ENCODE measurements at places on chromosomes 16 and 17. TPM values are rescaled to one million over a fixed set of nuclear protein-coding genes. Genes with fewer than 3 reads are reported as not detected.

GRCh38 chr17:29090750-29091605 is 48.0 kb downstream of the PIPOX start:
- no peak for DNase-seq

GRCh38 chr17:75667825-75668224 is 687 bp downstream of the SAP30BP start:
- no peak for DNase-seq

- DNase-seq: no peak
Measured at GRCh38 chr16:58409316-58409973, 17.2 kb downstream of the GINS3 start.

- DNase-seq: no peak
Measured at GRCh38 chr16:47732523-47733111, 271.5 kb downstream of the PHKB start.

The HCRT gene
- not detected for total RNA-seq

DNA sequence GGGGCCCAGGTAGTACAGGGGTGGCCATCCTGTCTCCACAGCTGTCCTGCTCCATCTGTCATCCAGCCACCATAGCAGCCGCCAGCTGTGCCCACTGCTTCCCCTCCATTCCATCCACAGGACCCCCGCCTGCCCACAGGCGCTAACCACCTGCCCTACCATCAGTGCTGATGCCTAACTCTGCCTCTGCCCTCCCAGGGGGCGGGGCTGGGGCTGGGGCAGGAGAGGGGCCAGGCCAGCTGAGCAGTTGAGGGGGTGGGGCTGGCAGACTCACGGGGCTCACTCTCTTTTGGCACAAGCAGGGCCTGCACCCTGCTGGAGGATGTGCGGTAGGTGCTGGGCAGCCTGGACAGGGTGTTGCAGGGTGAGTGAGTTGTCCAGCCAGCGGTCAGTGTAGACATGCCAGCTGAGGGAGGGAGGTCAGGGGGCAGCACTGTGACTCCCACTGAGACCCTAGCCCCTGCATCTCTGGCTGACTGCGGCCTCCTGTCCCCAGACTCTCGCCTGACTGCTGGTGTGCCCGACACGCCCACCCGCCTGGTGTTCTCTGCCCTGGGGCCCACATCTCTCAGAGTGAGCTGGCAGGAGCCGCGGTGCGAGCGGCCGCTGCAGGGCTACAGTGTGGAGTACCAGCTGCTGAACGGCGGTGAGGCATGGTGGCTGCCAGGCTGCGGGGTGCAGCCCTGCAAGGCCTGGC is 9.6 kb downstream of the GALK1 start:
- no peak for DNase-seq

- DNase-seq: no peak
Measured at GRCh38 chr17:15287538-15288267, 22.6 kb upstream of the PMP22 start.

The PRSS33 gene
- not detected for total RNA-seq

DNA sequence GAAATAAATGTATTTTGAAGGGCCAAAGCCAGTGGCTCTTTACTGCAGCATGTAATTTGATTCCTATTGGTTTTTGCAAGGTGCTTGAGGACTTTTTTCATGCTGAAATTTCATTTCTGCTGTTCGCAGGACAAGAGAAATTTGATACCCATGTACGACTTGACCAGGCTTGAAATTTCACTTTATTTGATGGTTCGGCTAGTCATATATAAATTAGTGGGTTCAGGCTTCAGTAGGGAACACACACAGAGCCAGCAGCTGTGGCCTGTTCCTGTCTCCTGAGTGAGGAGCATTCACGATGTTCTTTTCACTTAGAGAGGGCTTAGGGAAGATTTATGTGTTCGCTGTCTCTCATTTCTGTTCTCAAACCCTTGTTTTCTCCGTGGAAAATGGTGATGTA is 258.4 kb upstream of the CACNG5 start:
- DNase-seq: no peak

The IRX5 gene
- not detected for total RNA-seq

DNA sequence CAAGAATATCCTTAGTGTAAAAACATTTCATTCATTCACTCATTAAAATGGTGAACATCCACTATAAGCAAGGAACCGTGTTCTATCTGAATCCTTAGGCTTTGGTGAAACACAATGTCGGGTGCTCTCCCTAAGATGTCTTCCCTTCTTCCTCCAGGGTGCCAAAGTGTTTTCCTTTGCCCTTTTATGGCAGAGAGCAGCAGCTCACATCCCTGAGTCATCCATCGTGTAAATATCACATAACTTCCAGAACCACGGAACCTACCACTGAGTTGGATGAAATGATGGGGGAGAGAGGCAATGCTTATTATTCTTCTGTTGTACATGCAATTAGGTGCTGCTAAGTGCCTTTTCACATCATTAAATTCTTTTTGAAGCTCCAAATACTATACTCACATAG is 50.2 kb downstream of the DNAH3 start:
- no peak for DNase-seq

DNA sequence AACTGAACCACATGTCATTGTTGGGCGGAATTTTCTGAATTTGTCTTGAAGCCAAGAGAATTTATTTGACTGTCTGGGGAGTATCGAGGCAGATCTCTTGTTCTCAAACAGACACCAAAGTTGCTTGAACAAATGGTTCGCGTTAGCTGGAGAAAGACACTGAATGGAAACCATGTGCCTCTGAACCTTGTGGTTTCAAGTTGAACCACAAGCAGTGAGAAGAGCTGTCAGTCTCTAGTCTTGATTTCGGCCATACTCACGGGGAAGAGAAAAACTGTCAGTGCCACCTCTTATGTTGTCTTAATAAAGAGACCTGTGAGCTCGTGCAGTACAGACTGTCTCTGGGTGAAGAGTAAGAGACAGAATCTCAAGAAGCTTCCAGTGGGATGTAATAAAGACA is 886.5 kb upstream of the SOX9 start:
- no peak for DNase-seq

DNA sequence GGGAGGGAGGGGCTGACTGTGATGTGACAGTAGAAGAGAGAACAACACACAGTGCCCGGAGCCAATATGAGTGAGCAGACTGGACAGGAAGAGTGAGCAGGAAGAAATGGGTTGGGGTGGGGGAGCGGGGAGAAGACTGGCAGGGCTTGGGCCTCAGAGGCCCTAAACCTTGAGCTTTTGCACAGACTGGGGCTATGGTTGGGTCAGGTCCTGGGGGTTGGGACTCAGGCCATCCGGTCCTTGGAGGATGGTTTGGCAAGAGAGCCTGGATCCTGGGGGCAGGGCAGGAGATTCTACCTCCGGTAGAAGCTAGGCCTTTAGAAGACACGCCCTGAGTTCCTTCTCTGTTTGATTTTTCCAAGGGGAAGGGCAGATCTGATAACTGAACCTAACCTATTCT is 1.1 kb downstream of the CAMTA2 start:
- no peak for DNase-seq
